ENCODE measurements at places on chromosomes 3 and 15.

DNA sequence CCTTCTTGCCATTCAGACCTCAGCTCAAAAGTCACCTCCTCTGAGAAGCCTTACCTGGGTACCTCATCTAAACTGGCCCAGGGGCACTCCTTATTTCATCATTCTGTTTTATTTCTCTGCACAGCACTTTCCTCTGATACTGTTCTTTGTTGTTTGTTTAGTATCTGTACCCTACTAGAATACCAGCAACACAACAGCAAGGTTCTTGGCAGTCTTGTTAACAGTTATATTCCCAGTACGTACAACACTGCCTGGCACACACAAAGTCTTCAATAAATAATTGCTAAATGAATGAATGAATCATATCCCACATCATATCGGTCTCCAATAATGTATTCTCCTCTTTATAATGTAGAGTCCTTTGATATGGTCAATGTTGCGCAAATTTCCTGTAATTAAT, 188.1 kb downstream of the FOXP1 start:
- no peak for DNase-seq

- no peak for DNase-seq
Measured at GRCh38 chr3:29536016-29536758, 255.3 kb downstream of the RBMS3 start.

DNA sequence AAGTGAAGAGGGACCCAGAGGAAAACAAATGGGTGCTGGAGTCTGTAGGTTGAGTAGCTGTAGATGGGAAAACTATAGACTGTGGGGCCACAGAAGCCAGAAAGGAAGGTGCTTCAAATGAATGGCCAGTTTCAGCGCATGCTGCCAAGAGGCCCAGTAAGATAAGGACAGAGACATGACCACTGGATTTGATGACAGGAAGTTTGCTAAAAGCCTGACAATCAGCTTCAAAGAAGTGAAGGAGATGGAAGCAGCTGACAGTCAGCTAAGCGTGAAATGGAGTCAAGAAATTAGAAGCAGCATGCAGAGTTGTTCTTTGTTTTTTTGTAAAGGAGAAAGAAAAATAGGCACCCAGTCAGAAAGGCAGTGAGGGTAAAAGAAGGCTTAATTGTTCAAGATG, 24.9 kb downstream of the TXNRD3 start:
- no peak for DNase-seq

DNA sequence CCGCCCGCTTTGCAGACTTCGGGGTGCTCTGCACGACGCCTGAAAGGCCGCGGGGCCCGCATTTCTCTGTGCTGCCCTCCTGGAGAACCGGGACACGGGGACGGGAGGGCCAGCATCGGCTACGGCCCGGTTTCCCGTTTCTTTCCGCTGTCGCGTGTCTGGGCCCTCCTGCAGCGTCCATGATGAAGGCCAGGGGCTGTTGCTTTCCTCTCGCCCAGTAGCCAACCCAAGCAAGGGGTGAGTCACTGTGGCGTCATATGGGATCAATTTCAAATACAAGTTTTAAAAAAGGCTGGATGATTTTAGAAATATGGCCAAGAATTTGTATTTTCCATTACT, 435 bp downstream of the SLC35G2 start:
- no peak for DNase-seq

GRCh38 chr15:64753480-64754185, 21.8 kb downstream of the RBPMS2 start:
- no peak for DNase-seq

DNA sequence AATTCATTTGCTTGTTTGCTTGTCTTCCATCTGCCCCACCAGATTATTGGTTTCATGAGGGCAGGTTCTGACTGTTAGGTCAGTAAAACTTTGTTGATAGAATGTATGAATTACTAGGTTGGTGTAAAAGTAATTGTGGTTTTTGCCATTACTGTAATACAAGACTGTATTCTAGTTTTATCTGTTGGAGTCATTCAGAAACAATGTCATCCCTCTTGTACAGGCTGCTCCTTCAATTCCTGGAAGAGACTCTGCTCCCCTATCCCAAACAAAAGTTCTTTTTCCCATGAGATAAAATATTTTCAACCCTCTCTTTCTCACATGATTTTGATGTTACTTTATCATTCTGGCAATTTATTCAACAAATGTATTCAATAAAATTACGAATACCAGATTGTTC, 115.0 kb downstream of the CHST2 start:
- DNase-seq = no peak

GRCh38 chr3:156725682-156726081, 51.3 kb downstream of the TIPARP start:
- DNase-seq = no peak

GRCh38 chr15:28922707-28923012, 36.9 kb downstream of the APBA2 start:
- no peak for DNase-seq

DNA sequence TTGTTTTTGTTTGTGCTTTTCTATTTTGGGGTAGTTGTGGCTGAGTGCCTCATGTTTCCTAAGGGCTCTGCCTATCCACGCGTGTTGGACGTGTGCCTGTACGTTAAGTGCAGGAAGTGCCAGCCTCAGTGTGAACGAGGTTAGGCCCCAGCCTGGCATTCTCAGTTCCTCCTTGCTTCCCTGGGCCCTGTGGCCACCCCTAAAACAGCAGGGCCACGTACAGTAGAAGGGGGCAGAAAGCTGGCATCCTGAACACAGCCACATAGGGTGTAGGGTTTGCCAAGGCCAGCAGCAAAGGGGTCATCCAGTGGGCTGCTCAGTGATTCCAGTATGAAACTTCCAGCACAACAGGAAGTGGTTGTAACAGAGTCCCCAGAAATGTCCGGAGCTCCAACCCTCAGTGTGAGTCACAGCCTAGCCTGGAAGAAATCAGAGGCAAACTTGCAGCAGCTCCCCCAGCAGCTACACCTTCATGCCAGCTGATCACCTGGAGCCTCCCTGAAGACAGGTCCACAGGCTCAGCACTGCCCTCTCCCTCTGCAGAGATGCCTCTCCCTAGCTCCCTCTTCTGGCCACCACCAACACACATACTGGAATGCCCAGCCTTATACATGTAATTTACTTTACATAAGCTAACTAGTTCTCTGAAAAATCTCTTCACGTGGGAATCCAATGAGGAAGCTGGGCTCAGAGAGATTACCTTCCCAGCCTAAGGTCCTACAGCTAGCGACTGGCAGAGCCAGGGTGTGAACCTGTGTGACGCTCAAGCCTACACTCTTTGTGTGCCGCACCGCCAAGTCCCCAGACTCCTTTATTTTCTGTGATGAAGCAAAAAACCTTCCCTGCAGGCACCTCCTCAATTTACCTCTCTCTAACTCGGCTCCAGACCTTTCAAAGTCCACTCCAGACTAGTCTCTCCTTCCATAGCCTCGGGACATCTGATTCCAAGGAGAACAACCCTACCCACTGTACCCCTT, 26.6 kb downstream of the ILDR1 start:
- DNase-seq = peak; percentile 31

- DNase-seq = no peak
Measured at GRCh38 chr15:43550527-43551363, 33.3 kb downstream of the MAP1A start.
